ENCODE measurements at places on chromosomes 7 and 10.
A peak's percentile ranks its signal among the peaks of the same experiment; 100 is the strongest.

- DNase-seq, result no peak
Measured at GRCh38 chr7:50580057-50580456, 14.9 kb upstream of the DDC start.

- peak; percentile 80 for DNase-seq
Measured at GRCh38 chr10:3068201-3068967, 1.0 kb downstream of the PFKP start.

- DNase-seq, result no peak
Measured at GRCh38 chr10:33151344-33151864, 183.1 kb downstream of the NRP1 start.

GRCh38 chr7:34596887-34597286, 61.1 kb upstream of the NPSR1 start:
- DNase-seq, result peak; percentile 41

- DNase-seq, result no peak
Measured at GRCh38 chr10:111725050-111725449, 458.5 kb downstream of the GPAM start.

- DNase-seq, result no peak
Measured at GRCh38 chr7:32079510-32079909, 9.3 kb upstream of the PDE1C start.

- DNase-seq, result peak; percentile 63
Measured at GRCh38 chr10:31820096-31820495, 108.5 kb downstream of the ARHGAP12 start.

- no peak for DNase-seq
Measured at GRCh38 chr10:86288695-86289576, 77.7 kb downstream of the GRID1 start.
